ENCODE measurements at places on chromosomes 3 and 15. TPM values are rescaled to one million over a fixed set of nuclear protein-coding genes. Genes with fewer than 3 reads are reported as not detected.

The DPPA2 gene
- total RNA-seq = 1.6 TPM

The ACKR4 gene
- total RNA-seq = not detected

The CYP8B1 gene
- total RNA-seq = not detected

The LRRC2 gene
- 10.2 TPM for total RNA-seq

The GABRG3 gene
- 0.53 TPM for total RNA-seq

The C3orf49 gene
- total RNA-seq = not detected

The CRYGS gene
- 2.0 TPM for total RNA-seq

The ISLR gene
- not detected for total RNA-seq
